ENCODE measurements at places on chromosomes 1 and 21. TPM values are rescaled to one million over a fixed set of nuclear protein-coding genes. Genes with fewer than 3 reads are reported as not detected.

Gene FAM72B
- total RNA-seq, result 1.4 TPM

Gene CFAP57
- total RNA-seq, result 2.4 TPM

Gene ZNF672
- total RNA-seq, result 31.2 TPM

Gene RHBG
- total RNA-seq, result not detected

Gene RNU1-2
- total RNA-seq, result 3,444 TPM

Gene LORICRIN
- not detected for total RNA-seq

Gene SH2D1B
- total RNA-seq, result 1.2 TPM

Gene GPR25
- total RNA-seq, result 0.52 TPM

- no peak overlapping the region for H3K4me3 ChIP-seq
- H3K36me3 ChIP-seq, result no peaks in the 10 kb centered on the region
Observed at GRCh38 chr21:36104317-36105300, 30.3 kb upstream of the CBR3 start.

DNA sequence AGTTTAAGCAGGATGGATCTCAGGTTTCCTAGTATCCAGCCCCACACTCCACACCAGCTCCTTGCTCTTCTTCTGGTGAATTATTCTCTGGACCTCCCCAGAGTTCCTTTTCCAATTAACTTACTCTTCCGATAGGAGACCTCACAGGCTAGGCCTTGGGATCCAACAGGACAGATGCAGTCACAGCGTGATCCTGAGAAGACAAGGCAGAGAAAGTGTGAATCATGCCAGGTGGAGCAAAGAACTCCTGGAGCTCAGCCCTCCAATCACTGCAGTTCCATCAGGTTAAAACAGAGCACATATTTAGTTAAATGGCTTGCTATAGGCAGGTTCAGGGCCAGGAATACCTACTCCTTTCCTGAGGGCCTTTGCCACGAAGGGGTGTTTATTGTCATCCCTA is 34.1 kb downstream of the C8B start:
- no peaks in the 10 kb centered on the region for H3K4me1 ChIP-seq
- no peak overlapping the region for H3K27ac ChIP-seq
- H3K4me3 ChIP-seq, result no peak overlapping the region
- H3K27me3 ChIP-seq, result no peaks in the 10 kb centered on the region
- no peaks in the 10 kb centered on the region for H3K36me3 ChIP-seq

GRCh38 chr1:12344596-12345349 is 114.9 kb downstream of the VPS13D start:
- no peak for DNase-seq
- H3K4me1 ChIP-seq, result peaks cover 29% of the 10 kb centered on the region
- H3K4me3 ChIP-seq, result no peak overlapping the region
- H3K36me3 ChIP-seq, result peaks cover 47% of the 10 kb centered on the region
- peak overlapping the region; percentile 16 for H3K27ac ChIP-seq
- no peaks in the 10 kb centered on the region for H3K27me3 ChIP-seq

- no peaks in the 10 kb centered on the region for H3K27me3 ChIP-seq
- H3K27ac ChIP-seq, result no peak overlapping the region
- no peaks in the 10 kb centered on the region for H3K4me1 ChIP-seq
- peaks cover 6% of the 10 kb centered on the region for H3K36me3 ChIP-seq
- H3K4me3 ChIP-seq, result no peak overlapping the region
Observed at GRCh38 chr1:107767156-107767582, 197.8 kb downstream of the VAV3 start.

DNA sequence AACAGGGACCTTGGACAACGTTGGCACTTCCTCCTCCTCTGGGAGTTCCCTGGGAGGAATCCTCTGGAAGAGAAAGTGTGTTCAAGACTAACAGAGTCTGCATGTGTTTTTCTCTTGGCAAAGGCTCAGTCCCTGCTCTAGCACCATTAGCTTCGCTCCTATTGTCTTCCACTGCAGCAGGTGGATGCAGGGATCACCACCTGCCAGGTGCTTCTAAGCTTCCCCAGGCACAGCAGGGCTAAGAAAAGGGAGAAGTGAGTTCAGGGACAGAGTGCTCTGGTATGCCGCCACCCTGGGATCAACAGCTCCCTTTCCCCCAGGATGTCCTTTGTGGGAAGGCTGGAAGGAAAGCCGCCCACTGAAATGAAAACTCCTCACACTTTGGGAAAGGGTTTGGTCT is 43.9 kb upstream of the IL20 start:
- H3K4me3 ChIP-seq, result no peak overlapping the region
- H3K36me3 ChIP-seq, result no peaks in the 10 kb centered on the region
- H3K4me1 ChIP-seq, result no peaks in the 10 kb centered on the region
- no peaks in the 10 kb centered on the region for H3K27me3 ChIP-seq
- DNase-seq, result no peak

- no peak overlapping the region for H3K27ac ChIP-seq
- no peak for DNase-seq
- no peaks in the 10 kb centered on the region for H3K4me1 ChIP-seq
Observed at GRCh38 chr1:76503100-76503499, 364.2 kb upstream of the ST6GALNAC5 start.

DNA sequence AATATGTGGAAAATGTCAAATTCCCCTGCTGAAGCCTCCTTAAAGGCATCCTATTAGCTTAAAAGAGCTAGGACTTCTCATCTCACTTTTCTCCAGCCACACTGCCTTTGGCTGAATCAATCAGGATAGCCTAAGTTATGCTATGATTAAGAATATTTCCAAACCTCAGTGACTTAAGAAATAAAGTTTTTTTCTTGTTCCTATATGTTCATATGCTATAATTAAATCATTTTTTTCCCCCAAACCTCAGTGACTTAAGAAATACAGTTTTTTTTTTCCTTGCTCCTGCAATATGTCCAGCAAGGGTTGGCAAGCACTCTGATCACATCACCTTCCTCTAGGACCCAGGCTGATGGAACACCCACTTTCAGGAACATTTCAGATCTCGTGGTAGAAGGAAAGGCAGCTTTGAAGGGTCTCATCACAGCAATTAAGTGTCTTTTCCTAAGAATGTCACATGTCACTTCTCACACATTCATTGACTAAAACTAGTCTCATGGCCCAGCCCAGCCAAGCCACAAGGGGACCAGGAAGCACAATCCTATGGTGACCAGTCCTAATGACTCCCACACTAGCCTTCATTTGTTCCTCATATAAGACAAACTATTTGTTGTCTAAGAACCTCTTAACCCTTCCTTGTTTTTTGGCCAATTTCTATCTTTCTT is 6.3 kb upstream of the JUN start:
- no peaks in the 10 kb centered on the region for H3K27me3 ChIP-seq
- H3K4me3 ChIP-seq, result no peak overlapping the region
- peaks cover 14% of the 10 kb centered on the region for H3K4me1 ChIP-seq

GRCh38 chr1:7594002-7594713 is 176.9 kb upstream of the VAMP3 start:
- H3K4me3 ChIP-seq, result no peak overlapping the region
- no peaks in the 10 kb centered on the region for H3K27me3 ChIP-seq
- DNase-seq, result peak; percentile 18
- no peak overlapping the region for H3K27ac ChIP-seq

GRCh38 chr1:43134068-43134467 is 38.0 kb downstream of the EBNA1BP2 start:
- H3K36me3 ChIP-seq, result no peaks in the 10 kb centered on the region
- H3K4me1 ChIP-seq, result no peaks in the 10 kb centered on the region
- no peak overlapping the region for H3K4me3 ChIP-seq
- H3K27ac ChIP-seq, result no peak overlapping the region
- peaks cover 7% of the 10 kb centered on the region for H3K27me3 ChIP-seq

DNA sequence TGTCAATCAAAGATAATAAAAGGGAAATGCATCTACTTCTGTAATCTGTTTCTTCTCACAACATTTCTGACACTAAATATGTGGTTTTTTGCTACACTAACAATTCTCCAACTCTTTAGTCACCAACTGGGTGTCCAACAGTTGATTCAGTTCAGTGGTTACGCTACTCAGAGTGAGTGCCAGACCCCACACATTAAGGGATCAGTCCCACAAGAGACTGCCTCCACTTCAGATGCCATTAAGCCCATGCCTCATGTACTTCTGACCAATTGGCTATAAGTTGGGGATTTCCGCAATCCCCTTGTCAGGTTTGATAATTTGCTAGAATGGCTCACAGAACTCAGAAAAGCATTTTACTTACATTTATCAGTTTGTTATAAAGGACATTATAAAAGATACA is 28.4 kb downstream of the RNF2 start:
- no peaks in the 10 kb centered on the region for H3K4me1 ChIP-seq
- H3K27me3 ChIP-seq, result no peaks in the 10 kb centered on the region
- no peak overlapping the region for H3K27ac ChIP-seq
- H3K36me3 ChIP-seq, result no peaks in the 10 kb centered on the region
- no peak for DNase-seq

DNA sequence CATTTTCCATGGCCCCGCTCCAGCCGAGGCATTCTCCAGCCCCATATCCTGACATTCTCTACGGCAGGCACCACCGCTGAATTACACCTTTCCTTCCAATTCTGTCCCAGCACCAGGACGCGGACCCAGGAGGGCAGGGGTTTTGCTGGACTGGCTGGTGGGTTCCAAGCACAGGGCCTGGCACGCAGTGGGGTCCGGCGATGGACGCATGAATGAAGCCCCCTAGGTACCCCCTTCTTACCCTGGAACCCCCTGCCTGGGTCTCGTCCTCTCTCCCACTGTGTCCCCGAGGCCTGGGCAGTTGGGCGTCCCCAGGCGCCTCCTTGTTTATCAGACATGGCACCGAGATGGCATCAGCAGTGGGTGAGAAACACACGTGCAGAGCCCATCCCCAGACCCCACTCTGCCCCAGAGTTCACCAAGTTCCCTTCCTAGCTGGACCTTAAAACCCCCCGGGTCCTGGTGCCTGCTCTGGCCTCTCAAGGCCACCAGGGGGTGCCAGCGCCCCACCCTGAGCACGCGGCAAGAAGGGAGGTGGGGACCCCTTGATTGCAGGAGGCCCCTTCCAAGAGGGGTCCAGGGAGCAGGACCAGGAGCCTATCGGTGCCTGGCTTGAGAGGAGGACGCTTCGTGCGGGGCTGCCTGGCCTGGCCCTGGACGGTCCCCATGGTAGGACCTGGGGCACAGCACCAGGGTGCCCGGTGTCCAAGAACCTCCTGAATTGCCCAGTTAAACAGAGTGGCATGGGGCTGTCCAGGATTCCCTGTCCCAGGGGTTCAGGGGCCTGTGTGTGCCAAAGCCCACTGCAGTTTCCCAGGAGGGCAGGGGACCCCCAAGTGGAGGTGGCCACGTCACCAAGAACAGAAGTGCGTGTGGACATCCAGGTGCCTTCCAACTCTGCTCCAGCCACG is 46.1 kb downstream of the MEGF6 start:
- no peak for DNase-seq
- H3K4me3 ChIP-seq, result no peak overlapping the region
- no peaks in the 10 kb centered on the region for H3K4me1 ChIP-seq
- H3K27me3 ChIP-seq, result no peaks in the 10 kb centered on the region
- H3K27ac ChIP-seq, result no peak overlapping the region
- H3K36me3 ChIP-seq, result no peaks in the 10 kb centered on the region

GRCh38 chr1:36829066-36829465 is 205.2 kb downstream of the GRIK3 start:
- no peak overlapping the region for H3K27ac ChIP-seq
- no peak for DNase-seq
- no peak overlapping the region for H3K4me3 ChIP-seq
- H3K27me3 ChIP-seq, result peaks cover 44% of the 10 kb centered on the region
- no peaks in the 10 kb centered on the region for H3K4me1 ChIP-seq
- H3K36me3 ChIP-seq, result no peaks in the 10 kb centered on the region

DNA sequence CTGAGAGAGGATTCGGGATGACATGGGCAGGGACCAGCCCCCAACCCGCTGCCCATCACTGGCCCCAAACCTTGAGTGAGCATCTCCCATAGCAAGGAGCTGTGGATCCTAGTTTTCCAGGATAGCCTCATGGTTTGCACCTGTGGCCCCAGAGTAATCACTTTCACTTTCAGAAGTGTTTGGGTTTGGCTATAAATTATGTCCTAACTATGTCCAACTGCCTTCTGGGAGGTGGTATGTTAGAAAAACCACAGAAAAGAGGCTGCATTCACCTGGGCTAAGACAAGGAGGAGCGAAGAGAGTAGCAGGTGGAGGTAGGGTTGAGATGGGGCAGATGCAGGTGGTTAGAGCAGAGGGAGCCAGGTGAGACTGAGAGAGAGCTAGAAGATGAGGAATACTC is 19.4 kb upstream of the CLIC6 start:
- H3K27ac ChIP-seq, result no peak overlapping the region
- H3K27me3 ChIP-seq, result no peaks in the 10 kb centered on the region
- no peaks in the 10 kb centered on the region for H3K36me3 ChIP-seq
- no peak overlapping the region for H3K4me3 ChIP-seq
- H3K4me1 ChIP-seq, result no peaks in the 10 kb centered on the region

DNA sequence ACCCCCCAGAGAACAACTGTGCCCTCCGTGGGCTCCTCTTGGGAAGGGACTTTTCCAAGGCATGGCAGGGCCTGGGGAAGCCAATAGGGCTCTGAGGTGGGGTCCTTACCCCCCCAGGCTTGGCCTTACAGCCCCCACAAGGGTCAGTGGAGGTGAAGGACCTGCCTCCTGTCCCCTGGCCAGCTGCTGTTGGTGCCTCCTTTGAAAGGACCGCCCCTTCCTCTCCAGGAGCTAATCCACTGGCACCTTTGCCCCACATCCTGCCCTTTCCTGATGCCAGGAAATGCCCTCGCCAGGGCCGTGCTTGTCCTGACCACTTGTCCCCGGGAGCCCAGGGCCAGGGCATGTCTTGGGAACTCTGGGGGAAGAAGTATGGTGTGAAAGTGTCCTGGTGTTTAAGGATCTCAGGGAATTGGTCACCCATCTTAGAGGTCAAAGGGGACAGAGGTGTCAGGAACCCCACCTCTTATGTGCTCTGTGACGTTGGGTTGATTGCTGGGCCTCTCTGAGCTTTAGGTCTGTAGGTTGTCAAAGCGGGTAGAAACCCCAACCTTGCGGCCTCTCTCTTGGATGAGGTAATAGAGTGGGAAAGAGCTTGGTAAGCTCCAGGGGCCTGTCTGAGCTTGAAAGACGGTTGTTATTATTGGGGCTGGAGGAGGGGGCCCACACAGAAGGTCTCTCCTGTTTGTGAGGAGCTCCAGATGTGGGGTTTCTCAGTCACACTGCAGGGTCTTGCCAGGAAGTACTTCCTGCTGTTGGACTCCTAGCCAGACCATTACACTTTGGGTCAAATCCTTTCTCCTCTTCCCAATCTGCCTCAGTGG is 2.8 kb downstream of the KCNQ4 start:
- H3K4me1 ChIP-seq, result peaks cover 12% of the 10 kb centered on the region
- no peak overlapping the region for H3K27ac ChIP-seq
- no peak overlapping the region for H3K4me3 ChIP-seq
- DNase-seq, result no peak
- no peaks in the 10 kb centered on the region for H3K36me3 ChIP-seq
- peaks cover 38% of the 10 kb centered on the region for H3K27me3 ChIP-seq

DNA sequence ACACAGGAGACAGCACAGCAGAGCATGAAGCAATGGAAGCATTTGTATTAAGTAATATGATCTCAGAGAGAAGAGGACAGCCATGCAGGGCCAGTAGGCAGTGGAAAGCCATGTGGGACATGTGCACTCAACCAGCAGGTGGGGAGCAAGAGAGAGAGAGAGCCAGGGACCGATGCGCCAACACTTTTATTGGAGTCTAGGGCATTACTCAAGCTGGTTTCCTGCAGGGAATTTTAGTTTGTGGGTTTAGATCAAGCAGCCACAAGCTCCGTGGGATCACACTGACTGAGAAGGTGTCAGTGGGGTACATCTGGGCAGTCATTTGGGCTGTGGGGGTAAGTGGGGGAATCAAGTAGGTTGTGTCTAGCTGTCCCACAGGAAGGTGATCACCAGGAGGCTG is 137.1 kb downstream of the PCBP3 start:
- H3K36me3 ChIP-seq, result no peaks in the 10 kb centered on the region
- H3K27ac ChIP-seq, result no peak overlapping the region
- H3K27me3 ChIP-seq, result no peaks in the 10 kb centered on the region
- no peak for DNase-seq
- H3K4me1 ChIP-seq, result no peaks in the 10 kb centered on the region
- H3K4me3 ChIP-seq, result no peak overlapping the region

All from left lung (tissue), 14 donors.